ENCODE measurements at places on chromosomes 7 and 10.

DNA sequence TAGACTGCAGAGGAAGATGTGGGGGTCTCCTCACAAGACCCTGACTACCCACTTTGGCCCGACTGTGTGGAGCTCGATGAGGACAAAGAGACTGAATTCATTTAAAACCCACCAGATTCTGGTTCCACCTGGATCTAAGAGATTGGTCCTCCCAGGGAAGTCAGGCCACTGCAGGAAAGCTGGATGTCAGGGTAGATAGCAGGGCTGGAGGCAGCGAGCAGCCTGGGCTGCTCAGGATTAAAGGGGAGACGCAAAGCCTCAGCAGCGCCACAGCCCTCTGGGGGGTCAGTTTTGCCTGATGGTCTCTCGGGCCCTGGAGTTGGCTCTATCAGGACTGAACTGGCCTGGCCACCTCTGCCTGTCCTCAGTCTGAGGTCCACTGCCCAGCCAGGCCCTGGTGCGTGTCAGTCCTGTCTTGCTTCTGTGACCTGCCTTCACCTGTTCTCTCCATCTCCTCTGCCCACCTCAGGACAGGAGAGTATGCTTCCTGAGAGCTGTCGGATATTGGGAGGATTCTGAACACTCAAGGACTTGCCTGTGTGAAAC, 12.2 kb upstream of the KLRG2 start:
- no peak for DNase-seq

GRCh38 chr10:78316451-78316931, 282.8 kb downstream of the RPS24 start:
- DNase-seq, result no peak

- DNase-seq, result no peak
Measured at GRCh38 chr10:88849234-88849633, 2.4 kb downstream of the ANKRD22 start.

- no peak for DNase-seq
Measured at GRCh38 chr7:92631067-92631849, 41.1 kb upstream of the FAM133B start.

GRCh38 chr10:73017955-73018480, 63.4 kb upstream of the PLA2G12B start:
- no peak for DNase-seq

- no peak for DNase-seq
Measured at GRCh38 chr10:114179747-114180146, 594 bp downstream of the TDRD1 start.

GRCh38 chr7:25842201-25842733, 309.7 kb upstream of the NFE2L3 start:
- DNase-seq, result no peak

DNA sequence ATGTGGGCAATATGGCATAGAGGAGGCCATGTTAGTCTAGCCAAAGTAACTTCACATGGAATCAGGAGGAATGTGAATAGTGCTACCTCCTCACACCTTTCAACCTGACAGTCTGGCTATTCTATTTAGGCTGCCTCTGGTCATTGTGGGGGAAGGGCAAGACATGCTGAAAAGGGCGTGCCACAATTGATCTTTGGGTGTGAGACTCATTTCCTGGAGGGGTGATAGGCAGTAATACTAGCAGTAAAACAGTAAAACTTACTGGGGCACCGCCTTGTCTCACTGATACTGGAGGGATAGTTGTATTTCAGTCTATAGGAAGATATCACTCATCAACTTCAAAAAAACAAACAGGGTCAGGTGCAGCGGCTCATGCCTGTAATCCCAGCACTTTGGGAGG, 88.7 kb downstream of the TMEM168 start:
- DNase-seq, result no peak

GRCh38 chr10:88439932-88440331, 143.2 kb downstream of the RNLS start:
- DNase-seq, result no peak

- DNase-seq, result no peak
Measured at GRCh38 chr10:44064987-44065787, 319.7 kb downstream of the CXCL12 start.

DNA sequence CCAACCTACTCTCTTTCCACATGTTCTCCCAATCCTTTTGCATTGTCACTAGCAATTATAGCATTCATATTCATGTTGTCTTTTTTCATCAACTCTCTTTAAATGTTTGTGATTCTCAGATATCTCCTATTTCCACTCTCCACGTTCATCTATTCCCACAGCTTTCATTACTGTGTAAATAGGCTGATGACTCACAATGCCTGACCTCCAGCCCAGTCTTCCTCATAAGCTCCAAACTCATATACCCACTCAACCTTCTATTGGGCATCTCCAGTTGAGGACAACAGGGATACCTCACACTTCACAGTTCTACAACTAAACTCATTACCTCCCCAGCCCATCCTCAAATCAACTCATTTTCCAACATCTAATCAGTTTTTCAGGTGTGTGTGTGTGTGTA, 194.1 kb downstream of the DGKI start:
- no peak for DNase-seq

DNA sequence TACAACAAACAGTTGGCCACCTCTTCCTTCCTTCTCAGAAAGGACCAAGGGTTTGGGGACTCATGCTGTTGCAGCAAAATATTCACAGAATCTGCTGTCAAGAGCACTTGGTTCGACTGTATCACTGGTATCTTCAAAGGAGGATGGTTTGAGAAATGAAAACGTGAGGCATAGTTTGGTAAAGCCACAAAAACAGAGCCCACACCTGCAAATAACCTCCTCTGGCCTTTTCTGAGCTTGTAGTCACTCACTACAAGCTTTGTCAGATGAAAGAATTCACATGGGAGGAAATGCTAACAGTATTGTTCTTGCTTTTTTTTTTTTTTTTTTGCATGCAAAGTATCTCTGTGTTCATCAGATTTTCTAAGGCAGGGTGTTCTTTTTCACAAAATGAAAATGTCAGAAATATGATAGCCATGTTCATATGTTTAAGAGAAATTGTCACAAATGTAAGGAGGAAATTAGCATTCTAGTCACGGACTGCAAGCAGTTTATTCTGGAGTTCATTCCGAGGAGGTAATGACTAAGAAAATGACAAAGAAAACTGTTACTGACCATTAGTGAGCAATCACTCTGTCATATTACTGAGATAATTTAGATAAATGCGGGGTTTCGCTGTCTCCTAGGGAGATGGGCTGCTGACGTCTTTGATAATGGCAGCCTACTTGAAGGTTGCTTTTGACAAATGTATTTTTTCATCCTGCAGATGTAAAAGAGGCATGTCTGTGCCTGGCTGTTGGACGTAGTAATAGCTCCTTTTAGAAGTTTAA, 117.8 kb upstream of the MYO3A start:
- DNase-seq, result no peak

- DNase-seq, result no peak
Measured at GRCh38 chr7:18597754-18598153, 102.2 kb downstream of the HDAC9 start.

DNA sequence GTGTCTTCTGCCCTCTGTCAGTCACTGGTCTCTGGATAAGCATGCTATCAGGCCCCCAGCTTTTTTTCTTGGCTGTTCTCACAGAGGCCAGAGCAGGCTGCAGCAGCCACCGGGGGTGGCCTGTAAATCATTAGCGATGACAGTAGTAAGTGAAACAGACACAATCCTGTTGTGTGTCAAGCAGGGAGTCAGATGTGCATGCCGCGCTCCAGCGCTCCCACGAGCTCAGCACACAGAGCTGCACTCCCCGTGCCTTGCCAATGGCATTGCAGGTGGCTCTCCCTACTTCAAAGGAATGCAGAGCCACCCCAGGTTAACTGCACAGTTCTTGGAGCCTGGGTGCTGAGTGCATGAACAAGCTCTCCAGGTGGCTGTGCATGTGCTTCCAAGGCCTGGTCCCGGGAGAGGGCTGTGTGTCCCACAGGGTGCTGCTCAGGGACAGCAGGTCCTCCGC, 226.1 kb downstream of the GLRX3 start:
- no peak for DNase-seq

GRCh38 chr7:133484086-133484485, 231.2 kb downstream of the EXOC4 start:
- DNase-seq, result no peak

DNA sequence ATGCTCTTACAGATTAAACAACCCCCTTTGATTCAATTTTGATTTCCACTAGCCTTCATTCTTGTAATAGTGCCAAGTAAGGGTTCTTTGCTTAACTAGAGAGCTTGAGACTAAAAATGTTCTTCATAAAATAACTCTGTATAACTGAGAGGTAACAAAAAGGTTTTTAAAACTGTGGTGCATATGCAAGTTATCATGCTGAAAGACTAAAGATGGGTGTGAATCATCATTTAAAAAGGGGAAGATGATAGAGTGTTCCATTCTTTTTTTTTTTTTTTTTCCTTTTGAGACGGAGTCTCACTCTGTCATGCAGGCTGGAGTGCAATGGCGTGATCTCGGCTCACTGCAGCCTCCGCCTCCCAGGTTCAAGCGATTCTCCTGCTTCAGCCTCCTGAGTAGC, 11.1 kb downstream of the MDFIC start:
- DNase-seq, result no peak

DNA sequence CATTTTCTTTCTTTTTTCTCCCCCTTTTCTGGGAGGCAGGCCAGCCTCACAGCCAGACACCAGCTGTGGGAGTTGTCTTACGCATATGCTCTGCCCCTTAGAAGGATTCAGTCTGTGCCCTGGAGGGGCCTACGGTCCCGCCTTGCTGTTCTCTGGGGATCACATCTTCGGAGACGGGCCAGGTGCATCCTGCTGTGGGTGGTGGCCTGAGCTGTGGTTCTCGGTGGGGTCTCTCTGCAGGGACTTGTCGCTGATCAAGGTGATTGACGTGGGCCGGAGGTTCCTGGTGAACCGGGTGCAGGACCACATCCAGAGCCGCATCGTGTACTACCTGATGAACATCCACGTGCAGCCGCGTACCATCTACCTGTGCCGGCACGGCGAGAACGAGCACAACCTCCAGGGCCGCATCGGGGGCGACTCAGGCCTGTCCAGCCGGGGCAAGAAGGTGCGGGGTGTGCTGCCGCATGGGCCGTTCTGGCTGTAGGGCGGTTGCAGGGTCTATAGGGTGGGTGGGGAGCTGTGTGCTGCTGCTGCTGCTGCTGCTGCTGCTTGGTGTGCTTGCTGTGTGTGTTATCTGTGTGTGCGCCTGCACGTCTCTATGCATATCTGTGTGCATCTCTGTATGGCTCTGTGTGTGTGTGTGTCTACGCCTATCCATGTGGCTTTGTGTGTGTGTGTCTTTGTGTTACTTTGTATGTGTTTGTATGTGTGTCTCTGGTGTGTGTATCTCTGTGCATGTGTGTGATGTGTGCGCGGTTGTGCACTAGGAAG, 17.9 kb downstream of the PFKFB3 start:
- DNase-seq, result no peak

DNA sequence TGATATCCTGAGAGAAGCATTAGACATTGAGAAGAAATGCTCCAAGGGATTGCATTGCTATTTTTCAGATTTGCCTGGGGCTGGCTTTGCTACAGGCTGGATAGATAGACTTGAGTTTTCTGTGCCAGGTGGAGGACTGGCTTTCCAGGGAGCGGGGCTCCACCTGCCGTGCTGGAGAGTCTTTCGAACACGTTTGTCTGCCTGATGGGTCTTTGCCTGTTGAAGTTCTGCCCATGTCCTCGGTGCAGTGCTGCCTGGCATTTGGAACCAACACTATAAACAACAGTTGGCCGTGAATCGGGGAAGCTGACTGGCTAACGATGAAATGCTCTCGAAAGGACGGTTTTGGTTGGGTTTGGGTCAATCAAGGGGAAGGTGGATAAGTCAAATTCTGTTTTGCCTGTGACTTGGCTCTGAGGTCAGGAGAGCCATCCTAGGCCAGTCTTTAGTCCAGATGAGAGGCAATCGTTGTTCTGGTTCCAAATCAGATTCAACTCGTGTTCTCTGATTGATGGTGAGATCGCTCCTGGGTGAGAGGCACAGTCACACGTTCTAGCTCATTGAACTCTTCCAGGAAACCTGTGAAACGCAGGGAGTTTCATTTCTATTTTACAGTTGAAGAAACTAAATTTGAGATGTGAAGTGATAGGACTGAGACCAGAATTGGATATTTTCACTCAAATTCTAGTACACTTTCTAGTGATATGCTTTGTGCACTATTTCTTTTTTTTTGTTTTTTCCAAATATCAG, 599.0 kb downstream of the TYW1 start:
- no peak for DNase-seq

DNA sequence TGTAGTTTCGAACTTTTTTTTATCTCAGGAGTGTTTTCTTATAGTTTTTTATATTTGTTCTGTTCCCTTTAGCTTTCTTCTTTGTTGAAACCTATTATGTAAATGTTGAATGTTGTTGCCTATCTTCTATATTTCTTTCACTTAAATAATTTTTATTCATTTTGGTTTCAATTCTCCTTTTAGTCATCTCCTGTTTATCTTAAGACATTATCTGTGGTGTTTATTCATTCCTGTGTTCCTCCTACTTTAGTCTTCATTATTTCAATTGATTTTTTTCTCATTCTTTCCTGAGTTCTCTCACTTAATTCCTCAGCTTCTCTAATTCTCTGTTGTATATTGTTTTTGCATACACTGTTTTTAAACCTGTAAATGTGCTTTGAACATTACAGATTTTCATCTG, 64.1 kb downstream of the XPNPEP1 start:
- DNase-seq, result no peak

GRCh38 chr7:129423700-129424410, 10.4 kb upstream of the STRIP2 start:
- no peak for DNase-seq

- no peak for DNase-seq
Measured at GRCh38 chr10:78248651-78249464, 215.2 kb downstream of the RPS24 start.

DNA sequence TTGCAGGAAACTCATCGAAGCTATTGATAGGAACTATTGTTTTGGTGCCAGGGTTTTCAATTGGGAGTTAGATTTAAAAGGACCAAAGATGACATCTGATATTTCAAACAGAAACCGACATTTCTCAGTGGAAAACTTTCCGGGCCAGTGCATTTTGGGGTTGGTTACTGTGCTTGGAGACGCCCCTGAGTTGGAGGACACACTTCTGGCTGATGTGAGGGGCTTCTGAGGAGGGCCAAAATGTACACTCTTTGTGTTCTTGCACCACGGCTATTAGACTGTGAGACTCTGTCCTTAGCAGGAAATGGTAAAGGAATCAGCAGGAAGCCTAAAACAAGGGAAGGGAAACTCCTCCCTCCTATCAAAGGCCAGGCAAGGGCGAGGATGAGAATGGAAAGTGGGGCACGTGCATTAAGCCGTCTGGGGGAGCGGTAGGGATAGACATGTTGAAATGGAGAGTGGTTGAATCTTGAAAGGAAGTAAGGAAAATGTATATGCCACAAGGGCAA, 1.8 kb upstream of the SRGN start:
- DNase-seq, result no peak

DNA sequence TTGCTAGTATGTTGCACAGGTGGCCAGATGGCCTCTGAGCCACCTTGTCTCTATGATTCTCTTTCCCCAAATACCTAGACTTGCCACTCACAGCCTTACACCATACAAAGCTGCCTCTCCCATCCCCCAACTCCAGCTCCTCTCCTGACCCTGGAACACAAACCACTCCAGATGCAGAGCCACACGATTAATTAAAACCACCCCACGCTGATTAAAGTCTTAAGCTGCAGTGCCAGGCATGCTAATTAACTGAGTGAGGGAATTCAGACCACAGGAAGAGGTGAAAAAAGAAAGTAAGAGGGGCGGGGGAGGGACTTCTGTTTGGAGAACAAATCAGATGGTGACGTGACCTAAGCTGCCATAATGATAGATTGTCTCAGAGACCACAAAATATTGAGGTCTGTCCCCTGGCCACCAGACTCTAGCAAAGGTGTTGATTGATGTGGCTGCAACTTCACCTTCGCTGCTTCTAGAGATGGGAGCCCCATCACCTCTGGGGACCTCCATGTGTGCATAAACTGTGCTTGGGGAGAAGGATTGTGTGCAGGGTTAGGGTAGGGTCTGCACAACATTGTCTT, 331.3 kb downstream of the PLXNA4 start:
- DNase-seq, result no peak
